ENCODE measurements at places on chromosomes 4 and X. TPM values are rescaled to one million over a fixed set of nuclear protein-coding genes. Genes with fewer than 3 reads are reported as not detected.

Gene RAI2
- total RNA-seq: 32.5 TPM

DNA sequence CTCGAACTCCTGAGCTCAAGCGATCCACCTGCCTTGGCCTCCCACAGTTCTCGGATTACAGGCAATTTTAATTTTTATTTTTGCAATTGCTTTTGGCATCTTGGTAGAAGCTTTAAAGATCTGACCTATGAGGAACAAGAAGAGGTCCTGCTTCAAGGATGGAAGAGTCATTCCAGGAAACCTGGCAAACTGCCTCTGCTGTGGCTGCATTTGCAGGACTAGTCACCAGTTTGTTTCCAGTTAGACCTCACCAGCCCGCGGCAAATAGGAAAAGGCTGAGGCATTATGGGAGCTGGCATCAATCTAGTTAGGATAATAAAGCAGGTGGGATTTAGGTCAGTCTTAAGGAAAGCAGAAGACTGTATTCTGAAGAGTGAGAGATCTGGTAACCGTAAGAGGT, 51.9 kb upstream of the LAS1L start:
- DNase-seq: no peak

DNA sequence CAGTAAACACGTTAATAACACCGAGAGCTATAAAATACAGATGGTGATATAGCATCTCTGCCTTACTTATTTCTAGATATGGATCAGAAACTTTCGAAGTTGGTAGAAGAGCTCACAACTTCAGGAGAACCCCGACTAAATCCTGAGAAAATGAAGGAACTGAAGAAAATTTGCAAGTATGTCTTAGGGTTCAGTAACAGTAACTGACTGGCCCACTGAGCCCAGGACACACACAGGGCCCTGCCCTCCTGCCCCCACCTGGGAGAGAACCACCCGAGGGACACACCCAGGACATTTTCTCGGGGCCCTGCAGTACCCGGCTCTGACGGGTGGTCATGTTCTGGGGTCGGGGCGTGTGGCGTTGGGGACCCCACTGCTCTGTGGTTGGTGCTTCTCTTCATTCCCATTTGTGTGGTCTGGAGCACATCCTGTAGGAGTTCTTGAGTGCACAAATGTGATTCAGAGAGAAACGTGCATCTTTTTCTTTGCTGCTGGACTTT, 1.1 kb downstream of the UVSSA start:
- DNase-seq: no peak

Gene NUDT10
- 2.1 TPM for total RNA-seq

- DNase-seq: peak; percentile 85
Observed at GRCh38 chr4:123505095-123506010, 108.8 kb downstream of the SPRY1 start.

DNA sequence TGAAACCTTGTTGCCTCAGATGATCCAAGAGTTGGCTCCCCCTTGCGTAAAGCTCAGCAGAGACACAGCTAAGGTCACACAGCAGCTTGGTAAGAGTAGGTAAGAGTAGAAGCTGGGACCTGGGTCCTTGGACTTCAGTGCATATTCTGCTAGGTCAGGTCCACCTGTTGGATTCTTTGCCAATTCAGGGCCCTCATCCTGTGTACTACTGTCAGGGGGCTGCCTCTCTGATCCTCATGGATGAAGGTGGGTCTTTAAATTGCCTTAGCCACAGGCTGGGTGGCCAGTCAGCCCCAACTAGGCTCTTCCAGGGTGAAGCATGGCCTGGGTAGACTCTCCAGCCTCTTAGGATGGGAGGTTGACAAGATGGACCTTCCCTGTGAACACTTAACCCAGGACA, 155.8 kb downstream of the AMMECR1 start:
- DNase-seq: no peak

- no peak for DNase-seq
Observed at GRCh38 chrX:110036162-110037033, 33.5 kb downstream of the TMEM164 start.

DNA sequence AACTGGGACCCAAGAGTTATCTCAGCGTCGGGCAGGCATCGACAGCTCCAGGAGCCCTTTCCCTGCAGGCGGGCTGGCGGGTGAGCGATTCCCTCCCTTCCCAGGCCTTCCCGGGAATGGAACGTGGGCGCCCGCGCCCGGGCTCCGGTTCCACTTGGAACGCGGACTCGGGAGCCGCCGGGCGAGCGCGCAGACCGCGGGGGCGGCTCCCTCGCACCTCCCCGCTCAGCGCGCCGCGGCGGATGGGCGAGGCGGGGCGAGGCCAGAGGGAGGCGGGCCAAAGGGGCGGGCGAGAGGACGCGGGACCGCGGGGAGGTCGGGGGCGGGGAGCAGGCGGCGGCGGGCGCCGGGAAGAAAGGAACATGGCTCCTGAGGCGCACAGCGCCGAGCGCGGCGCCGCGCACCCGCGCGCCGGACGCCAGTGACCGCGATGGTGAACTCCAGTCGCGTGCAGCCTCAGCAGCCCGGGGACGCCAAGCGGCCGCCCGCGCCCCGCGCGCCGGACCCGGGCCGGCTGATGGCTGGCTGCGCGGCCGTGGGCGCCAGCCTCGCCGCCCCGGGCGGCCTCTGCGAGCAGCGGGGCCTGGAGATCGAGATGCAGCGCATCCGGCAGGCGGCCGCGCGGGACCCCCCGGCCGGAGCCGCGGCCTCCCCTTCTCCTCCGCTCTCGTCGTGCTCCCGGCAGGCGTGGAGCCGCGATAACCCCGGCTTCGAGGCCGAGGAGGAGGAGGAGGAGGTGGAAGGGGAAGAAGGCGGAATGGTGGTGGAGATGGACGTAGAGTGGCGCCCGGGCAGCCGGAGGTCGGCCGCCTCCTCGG, at the start of gene PKD2:
TSS of gene PKD2 (plus strand) at position 332 of the 818 bp plus-strand sequence. CDS start at position 431, 99 bp downstream.
- peak; percentile 96 for DNase-seq

- no peak for DNase-seq
Observed at GRCh38 chr4:145014365-145014764, 83.6 kb downstream of the ANAPC10 start.

DNA sequence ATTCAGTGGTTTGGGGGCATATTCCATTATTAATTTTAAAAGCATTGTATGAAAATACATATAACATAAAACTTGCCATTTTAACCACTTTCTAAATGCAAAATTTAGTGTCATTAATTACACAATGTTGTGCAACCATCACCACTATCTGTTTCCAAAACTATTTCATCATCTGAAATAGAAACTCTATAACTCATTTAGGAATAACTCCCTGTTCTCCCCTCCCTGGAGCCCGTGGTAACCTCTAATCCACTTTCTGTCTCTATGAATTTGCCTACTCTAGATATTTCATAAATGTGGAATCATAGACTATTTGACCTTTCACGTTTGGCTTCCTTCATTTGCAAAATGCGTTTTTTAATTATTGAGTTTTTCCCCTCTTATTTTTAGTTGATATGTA, 101.4 kb upstream of the GPC4 start:
- DNase-seq: no peak

DNA sequence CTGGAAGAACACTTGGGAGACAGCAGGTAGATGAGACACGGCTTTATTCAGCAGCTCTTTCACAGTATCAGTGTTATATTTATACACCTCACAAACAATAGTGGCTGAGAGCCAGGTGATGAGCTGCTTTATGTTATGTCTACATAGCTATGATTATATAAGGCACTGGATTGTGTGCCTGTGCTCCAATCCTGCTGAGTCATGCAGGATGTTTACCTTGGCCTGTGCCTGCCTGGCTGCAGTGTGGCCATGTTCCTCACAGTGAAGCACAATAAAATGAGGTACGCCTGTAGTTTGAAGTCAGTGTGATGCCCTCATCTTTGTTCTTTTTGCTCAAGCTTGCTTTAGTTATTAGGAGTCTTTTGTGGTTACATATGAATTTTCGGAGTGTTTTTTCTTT, 31.3 kb downstream of the CXCL13 start:
- DNase-seq: no peak

DNA sequence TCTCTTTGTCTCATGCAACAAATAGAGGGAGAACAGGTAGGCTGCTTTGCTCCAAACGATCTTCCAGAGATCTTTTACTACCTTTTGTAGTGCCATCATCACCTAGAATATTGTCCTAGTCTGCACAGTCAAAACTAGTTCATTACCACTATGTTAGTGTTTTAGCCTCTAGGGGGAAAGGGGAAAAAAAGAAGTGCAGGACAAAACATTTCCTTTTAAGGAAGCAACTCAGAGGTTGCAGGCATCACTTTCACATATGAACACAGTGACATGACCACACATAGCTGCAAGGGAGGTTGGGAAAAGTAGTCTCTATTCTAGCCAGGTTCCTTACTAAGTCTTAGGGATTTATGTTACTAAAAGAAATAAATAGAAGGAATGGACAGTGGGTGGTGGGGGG, 39.3 kb upstream of the RAP2C start:
- DNase-seq: no peak

DNA sequence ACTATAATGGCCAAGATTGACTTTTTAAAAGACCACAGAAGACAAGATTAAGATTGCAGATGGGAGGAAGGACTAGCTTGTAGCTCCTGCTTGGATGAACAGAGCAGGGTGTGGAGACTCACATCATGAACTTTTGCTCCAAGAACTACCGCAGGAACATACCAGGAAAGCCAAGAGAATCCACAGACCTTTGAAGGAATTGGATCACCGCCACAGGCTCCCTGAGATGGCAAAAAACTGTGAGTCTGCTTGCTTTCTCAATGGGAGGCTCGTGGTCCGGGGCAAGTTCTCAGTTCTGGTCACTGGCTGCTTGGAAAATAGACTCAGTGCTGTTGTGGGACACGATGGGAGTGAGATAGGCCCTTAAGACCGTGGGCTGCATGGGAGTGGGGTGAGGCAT, 276.6 kb downstream of the CCSER1 start:
- DNase-seq: no peak

Gene BEND4
- 0.24 TPM for total RNA-seq

DNA sequence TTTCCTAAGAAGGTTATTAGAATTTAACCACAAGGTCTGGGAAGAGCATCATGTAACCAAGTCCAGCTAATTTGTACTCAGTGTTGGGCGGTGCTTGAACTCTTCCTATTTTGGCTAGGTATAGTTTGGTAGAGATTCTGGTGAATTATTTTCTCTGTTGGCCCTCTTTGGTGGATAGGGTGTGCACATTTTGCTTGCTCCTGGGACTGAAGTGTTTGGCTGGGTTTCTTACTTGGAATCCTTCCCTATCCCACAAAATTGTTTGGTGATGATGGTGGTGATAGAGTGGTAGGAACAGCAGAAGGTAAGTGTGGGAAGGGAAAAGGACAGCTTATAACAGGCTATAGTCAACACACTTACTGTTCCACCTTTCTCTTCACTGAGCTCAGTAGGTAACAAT, 194.8 kb upstream of the GPC4 start:
- DNase-seq: no peak

Gene ADGRG2
- total RNA-seq: 1.0 TPM

Gene ITM2A
- 129 TPM for total RNA-seq

DNA sequence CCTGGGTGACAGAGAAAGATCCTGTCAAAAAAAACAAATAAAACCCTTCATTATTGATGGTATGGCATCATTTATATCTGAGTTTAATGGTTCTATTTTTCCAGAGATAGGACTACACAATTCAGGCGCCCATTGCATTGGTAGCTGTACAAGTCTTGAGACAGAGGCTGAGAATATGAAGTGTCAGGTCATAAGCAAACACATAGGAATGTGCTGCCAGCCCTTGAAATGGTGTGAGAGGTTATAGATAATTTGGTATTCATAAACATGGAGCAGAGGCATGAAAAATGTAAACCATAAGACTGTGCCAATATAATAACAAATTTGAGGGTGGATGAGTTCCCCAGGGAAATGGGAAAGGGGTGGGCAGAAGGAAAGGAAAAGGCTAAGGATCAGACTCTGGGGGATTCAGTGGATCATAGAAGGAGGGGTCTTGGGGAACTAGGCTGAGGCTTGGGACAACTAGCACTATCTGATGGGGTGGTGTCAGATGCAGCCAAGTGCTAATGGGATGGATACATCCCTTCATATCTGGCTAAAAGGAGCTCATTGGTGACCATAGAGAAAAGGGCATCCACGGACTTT, 50.8 kb downstream of the MAOA start:
- DNase-seq: no peak

- DNase-seq: no peak
Observed at GRCh38 chr4:155673453-155673979, 6.9 kb downstream of the GUCY1A1 start.

DNA sequence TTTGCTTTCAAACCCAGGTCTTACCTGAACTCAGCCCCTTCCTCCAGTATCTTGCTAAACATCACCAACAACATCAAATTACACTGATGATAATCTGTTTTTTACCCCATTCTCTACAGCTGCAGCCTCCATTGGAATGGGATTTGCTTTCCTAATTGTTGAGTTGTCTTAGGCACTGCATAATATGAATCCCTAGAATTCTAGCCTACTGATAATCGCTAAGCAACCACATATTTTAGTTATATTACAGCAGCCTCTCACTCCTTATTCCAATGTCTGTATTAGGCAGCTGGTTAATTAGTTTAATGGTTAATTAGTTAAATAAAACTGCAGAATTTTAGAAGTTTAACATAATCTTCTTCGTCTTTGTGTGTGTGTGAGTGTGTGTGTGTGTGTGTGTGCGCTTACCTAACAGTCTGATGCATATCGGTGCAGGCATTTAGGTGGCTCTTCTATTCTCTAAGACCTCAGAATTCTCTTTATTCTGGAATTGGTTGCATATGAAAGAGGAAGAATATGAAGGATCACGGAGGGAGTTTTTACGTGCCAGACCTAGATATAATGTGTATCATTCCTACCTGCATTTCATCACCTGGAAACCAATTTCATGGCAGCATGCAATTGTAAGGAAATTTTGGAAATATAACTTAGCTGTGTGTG, 5.3 kb upstream of the COMMD8 start:
- DNase-seq: no peak

DNA sequence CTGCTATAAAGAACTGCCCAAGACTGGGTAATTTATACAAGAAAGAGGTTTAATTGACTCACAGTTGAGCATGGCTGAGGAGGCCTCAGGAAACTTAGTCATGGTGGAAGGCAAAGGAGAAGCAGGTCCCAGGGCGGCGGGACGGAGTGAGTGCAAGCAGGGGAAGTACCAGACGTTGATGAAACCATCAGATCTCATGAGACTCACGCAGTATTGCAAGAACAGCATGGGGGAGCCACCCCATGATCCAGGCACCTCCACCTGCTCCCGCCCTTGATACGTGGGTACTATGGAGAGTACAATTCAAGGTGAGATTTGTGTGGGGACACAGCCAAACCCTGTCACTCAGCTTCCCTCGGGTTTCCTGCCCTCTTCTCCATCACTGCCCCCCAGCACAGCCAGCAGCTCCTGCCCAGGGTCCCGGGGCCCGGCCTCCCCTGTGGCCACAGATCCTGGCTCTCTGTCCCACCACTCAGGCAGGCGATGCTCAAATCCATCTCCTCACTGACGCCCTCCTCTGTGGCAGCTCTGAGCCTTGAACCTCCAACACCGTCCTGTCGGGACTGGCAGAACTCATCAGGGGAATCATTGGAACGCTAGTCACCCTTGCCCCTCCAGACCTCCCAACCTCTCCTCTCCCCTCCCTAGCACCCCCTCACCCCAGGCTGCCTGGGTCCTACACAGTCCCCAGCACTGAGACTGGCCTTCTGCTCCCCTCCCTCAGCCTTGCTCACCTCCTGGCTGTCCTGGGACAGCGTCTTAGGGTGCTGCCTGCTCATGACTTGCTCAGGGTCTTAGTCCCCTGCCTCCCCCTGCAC, 37.6 kb downstream of the FGFRL1 start:
- peak; percentile 78 for DNase-seq

Gene SORCS2
- 5.0 TPM for total RNA-seq

GRCh38 chr4:35649778-35650177, 594.5 kb downstream of the ARAP2 start:
- no peak for DNase-seq

Data from posterior vena cava (tissue), 2 donors.